ENCODE measurements at places on chromosomes 1 and 21.

- no peak for DNase-seq
Observed at GRCh38 chr1:18927082-18927653, 24.8 kb upstream of the ALDH4A1 start.

DNA sequence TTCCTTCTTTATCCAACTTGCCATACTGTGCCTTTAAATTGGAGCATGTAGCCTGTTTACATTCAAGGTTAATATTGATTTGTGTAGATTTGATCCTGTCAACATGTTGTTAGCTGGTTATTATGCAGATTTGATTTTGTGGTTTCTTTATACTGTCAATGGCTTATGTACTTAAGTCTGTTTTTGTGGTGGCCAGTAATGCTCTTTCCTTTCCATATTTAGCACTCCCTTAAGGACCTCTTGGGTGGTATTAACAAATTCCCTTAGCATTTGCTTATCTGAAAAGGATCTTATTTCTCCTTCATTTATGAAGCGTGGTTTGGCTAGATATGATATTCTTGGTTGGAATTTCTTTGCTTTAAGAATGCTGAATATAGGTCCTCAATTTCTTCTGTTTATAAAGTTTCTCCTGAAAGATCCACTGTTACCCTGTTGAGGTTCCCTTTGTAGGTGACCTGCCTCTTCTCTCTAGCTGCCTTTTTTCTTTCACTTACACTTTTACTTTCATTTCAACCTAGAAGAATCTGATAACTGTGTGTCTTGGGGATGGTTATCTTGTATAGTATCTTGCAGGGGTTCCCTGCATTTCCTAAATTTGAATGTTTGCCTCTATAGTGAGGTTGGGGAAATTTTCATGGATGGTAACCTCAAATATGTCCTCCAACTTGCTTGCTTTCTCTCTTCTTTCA lies 86.9 kb upstream of the NEGR1 start:
- DNase-seq: no peak

DNA sequence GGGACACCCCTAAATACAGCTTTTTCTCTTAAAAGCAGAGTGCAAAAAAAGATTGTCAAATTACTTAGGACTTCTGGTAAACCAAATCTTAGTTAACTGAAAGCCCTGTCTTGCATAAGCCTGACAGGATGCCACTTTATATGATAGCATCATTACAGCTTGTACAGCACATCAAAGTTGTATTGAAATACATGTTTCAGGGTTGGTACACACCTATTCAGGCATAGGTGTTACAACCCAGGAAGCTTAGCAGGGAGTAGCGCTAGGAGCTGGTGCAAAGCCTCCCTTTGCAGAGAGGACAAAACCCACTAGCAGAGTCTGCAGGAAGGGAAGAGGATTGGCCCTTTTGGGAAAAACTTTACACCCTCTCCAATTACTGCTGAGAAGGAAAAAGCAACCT lies 258.9 kb upstream of the SGIP1 start:
- DNase-seq: no peak

DNA sequence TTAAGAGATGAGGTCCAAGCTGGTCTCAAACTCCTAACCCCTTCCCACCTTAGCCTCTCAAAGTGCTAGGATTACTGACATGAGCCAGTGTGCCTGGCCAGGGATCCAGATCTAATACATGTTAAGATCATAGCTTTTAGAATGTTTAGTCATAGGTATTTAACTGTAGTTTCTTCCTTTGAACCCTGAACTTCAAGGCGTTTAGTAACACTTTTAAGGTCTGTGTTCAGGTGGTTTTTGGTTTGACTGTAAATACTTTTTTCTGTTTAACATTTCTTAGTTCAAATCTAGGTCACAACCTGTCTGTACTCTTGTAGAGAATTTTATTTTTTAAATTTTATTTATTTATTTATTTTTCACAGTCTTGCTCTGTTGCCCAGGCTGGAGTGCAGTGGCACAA lies 28.1 kb downstream of the RAP1A start:
- no peak for DNase-seq

GRCh38 chr1:9867408-9868243 lies 42.4 kb downstream of the CTNNBIP1 start:
- DNase-seq: no peak

GRCh38 chr21:36696390-36697059 lies 2.4 kb upstream of the SIM2 start:
- DNase-seq: no peak

GRCh38 chr1:2911421-2912178 lies 109.7 kb upstream of the ACTRT2 start:
- no peak for DNase-seq

DNA sequence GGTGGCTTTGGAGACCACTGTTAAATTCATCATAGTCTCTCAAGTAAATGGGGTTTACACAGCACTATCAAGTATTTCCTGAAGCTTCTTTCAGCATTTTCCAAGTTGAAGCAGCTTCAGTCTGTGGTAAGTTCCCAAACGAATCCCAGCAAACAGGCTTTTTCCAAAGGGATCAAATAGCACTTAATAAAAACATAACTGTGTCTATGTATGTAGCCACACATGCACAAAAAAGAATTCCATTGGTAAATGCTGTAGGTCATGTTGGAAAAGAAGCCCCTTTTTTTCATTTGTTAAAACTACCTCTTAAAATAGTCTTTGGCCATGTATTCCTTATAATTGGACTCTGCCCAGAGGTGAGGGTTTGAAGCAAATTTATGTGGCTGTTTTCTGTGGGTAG lies 69.8 kb downstream of the HHAT start:
- DNase-seq: no peak

DNA sequence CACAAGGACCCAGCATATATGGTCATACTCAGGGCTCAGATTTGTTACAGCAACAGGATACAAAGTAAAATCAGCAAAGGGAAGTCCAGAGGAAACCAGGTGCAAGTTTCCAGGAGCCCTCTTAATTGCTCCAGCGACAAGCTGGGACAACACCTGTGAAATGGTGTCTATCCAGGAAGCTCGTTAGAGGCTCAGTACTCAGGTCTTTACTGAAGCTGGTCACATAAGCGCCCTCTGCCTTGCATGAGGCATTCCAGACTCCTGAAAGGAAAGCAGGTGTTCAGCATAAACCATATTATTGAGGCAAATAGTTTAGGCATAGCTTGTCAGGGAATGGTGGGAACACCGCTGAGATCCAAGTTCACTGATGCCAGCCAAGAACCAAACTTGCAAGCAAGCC lies 231.0 kb downstream of the SLC35F3 start:
- DNase-seq: no peak

GRCh38 chr1:71908871-71909390 lies 373.4 kb downstream of the NEGR1 start:
- DNase-seq: no peak

- DNase-seq: no peak
Observed at GRCh38 chr1:195704028-195704427, 904.2 kb downstream of the KCNT2 start.

DNA sequence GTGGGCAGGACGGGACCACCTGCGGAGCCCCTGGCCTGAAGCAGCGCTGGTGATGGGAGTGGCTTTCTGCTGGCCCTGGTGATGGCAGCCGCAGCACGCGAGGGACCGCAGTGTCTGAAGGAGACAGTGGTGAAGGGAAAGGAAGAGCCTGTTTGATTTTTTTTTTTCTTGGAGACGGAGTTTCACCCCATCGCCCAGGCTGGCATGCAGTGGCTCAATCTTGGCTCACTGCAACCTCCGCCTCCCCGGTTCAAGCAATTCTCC lies 40.2 kb upstream of the TRAPPC10 start:
- no peak for DNase-seq

DNA sequence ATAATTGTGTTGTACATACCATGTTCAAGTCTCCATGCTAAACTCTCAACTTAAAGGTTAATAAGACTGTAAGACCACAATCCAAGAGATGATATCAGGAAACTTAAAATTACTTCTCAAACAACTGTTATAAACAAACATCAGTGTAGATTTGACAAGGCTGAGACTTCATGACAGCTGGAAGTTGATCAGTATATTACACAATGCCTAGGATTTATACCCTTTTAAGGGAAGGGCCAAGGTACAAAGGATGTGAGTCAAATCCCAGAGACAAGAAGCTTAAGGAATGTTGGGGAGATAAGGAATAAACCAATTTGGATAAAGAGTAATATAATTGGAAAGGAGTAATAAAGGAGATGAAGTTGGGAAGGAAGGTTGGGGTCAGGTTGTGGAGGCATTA lies 98.8 kb downstream of the LBR start:
- no peak for DNase-seq

- DNase-seq: no peak
Observed at GRCh38 chr1:22772014-22772413, 61.4 kb downstream of the EPHB2 start.
